Right atrium auricular region (tissue), 2 donors: ENCODE measurements at places on chromosomes 6 and 20.

GRCh38 chr20:42313704-42314103 is 695.5 kb upstream of the CHD6 start:
- no peak overlapping the region for H3K27ac ChIP-seq
- no peaks in the 10 kb centered on the region for H3K27me3 ChIP-seq
- no peaks in the 10 kb centered on the region for H3K4me1 ChIP-seq
- no peak for DNase-seq
- H3K4me3 ChIP-seq: no peak overlapping the region
- H3K36me3 ChIP-seq: no peaks in the 10 kb centered on the region

GRCh38 chr6:6859722-6860121 is 248.0 kb upstream of the RREB1 start:
- no peak overlapping the region for H3K27ac ChIP-seq
- no peaks in the 10 kb centered on the region for H3K36me3 ChIP-seq

DNA sequence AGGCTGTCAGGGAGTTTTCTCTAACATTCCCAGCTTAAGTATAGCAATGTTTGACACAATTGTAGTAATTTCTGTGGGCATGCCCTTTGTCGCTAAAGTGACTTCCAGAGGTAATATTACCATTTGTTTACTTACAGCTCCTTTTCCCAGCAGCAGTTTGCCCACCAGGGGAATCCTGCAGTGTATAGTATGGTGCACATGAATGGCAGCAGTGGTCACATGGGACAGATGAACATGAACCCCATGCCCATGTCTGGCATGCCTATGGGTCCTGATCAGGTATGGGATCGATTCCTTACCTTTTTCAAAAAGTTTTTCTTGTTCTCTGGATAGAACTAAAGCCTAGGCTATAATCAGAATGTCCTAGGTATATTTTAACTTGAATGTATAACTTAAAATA is 132.5 kb downstream of the SULF2 start:
- H3K4me1 ChIP-seq: no peaks in the 10 kb centered on the region
- peaks cover 70% of the 10 kb centered on the region for H3K36me3 ChIP-seq
- no peak for DNase-seq
- H3K27ac ChIP-seq: no peak overlapping the region

DNA sequence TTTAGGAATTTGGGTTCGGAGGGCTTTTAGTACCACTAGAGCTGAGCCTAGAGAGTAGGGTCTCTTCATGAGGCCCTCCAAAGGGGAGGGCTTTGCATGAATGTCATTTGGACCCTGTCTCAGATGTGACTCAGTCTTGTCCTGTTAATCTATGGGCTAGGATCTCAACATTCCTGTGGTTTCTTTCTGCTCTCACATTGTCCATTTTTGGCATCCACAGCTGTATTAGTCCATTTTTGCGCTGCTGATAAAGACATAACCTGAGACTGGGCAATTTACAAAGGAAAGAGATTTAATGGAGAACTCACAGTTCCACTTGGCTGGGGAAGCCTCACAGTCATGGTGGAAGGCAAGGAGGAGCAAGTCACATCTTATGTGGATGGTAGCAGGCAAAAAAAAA is 61.0 kb downstream of the CRYBG1 start:
- H3K27me3 ChIP-seq: no peaks in the 10 kb centered on the region
- H3K4me1 ChIP-seq: no peaks in the 10 kb centered on the region
- H3K27ac ChIP-seq: no peak overlapping the region
- DNase-seq: no peak
- no peaks in the 10 kb centered on the region for H3K36me3 ChIP-seq
- H3K4me3 ChIP-seq: no peak overlapping the region

DNA sequence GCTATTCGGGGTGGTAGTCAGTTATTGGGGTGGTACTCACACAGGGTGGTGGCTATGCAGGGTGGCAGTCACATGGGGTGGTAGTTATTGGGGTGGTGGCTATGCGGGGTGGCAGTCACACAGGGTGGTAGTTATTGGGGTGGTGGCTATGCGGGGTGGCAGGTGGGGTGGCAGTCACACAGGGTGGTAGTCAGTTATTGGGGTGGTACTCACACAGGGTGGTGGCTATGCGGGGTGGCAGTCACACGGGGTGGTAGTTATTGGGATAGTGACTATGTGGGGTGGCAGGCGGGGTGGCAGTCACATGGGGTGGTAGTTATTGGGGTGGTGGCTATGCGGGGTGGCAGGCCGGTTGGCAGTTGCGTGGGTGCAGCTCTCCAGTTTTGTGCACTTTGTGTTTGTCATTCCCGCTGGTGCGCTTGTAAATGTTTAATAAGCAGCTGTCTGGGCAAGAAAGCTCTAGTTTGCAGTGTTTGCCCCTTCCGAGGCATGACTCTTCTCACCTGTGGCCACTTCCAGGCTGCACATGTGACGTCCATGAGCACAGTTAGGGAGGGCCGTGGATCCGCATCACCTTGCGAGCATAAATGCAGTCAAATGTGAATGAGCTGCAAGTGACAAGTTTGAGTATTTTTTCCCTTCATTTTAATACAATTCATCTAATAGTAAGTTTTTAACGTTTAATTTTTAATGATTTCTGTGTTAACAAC is 219.0 kb upstream of the CST7 start:
- no peaks in the 10 kb centered on the region for H3K36me3 ChIP-seq
- H3K27ac ChIP-seq: no peak overlapping the region
- H3K4me1 ChIP-seq: no peaks in the 10 kb centered on the region
- DNase-seq: no peak
- no peaks in the 10 kb centered on the region for H3K27me3 ChIP-seq

GRCh38 chr6:31582230-31582643 is at the start of gene LTB:
LTB (minus strand) TSS chr6:31582424; CDS start chr6:31582417, 7 bp downstream.
- H3K27me3 ChIP-seq: no peaks in the 10 kb centered on the region
- H3K36me3 ChIP-seq: no peaks in the 10 kb centered on the region
- H3K27ac ChIP-seq: peak within 1 kb of the TSS; percentile 79

GRCh38 chr20:48613926-48614325 is 213.9 kb downstream of the PREX1 start:
- H3K4me1 ChIP-seq: no peaks in the 10 kb centered on the region
- H3K27me3 ChIP-seq: no peaks in the 10 kb centered on the region
- H3K36me3 ChIP-seq: no peaks in the 10 kb centered on the region
- DNase-seq: no peak
- H3K4me3 ChIP-seq: no peak overlapping the region

- no peaks in the 10 kb centered on the region for H3K36me3 ChIP-seq
- peak overlapping the region; percentile 95 for H3K27ac ChIP-seq
- H3K27me3 ChIP-seq: no peaks in the 10 kb centered on the region
Observed at GRCh38 chr6:26216359-26216885, 129.2 kb downstream of the HFE start.

GRCh38 chr6:29965563-29965872 is 23.2 kb downstream of the HLA-A start:
- no peak for DNase-seq
- peaks cover 46% of the 10 kb centered on the region for H3K4me1 ChIP-seq
- peak overlapping the region; percentile 42 for H3K4me3 ChIP-seq
- no peaks in the 10 kb centered on the region for H3K36me3 ChIP-seq
- H3K27me3 ChIP-seq: no peaks in the 10 kb centered on the region
- peak overlapping the region; percentile 85 for H3K27ac ChIP-seq

GRCh38 chr6:133129556-133129955 is 111.6 kb upstream of the EYA4 start:
- H3K4me1 ChIP-seq: no peaks in the 10 kb centered on the region
- no peak for DNase-seq
- no peaks in the 10 kb centered on the region for H3K36me3 ChIP-seq
- no peaks in the 10 kb centered on the region for H3K27me3 ChIP-seq
- peak overlapping the region; percentile 84 for H3K27ac ChIP-seq

- peak; percentile 28 for DNase-seq
- H3K27ac ChIP-seq: peak overlapping the region; percentile 97
- H3K4me3 ChIP-seq: no peak overlapping the region
- peaks cover 69% of the 10 kb centered on the region for H3K4me1 ChIP-seq
Observed at GRCh38 chr20:25257130-25257529, 9.2 kb downstream of the PYGB start.

- peaks cover 3% of the 10 kb centered on the region for H3K4me1 ChIP-seq
- no peaks in the 10 kb centered on the region for H3K36me3 ChIP-seq
- H3K4me3 ChIP-seq: no peak within 1 kb of the TSS
- no peaks in the 10 kb centered on the region for H3K27me3 ChIP-seq
Observed at GRCh38 chr6:30931969-30932645, at the start of gene SFTA2. SFTA2 (minus strand) TSS chr6:30932170; CDS start chr6:30932096, 74 bp downstream.

- H3K27me3 ChIP-seq: no peaks in the 10 kb centered on the region
- H3K4me1 ChIP-seq: no peaks in the 10 kb centered on the region
- H3K36me3 ChIP-seq: no peaks in the 10 kb centered on the region
- H3K27ac ChIP-seq: no peak overlapping the region
Observed at GRCh38 chr6:56101141-56101553, 146.2 kb downstream of the COL21A1 start.
